ENCODE measurements at places on chromosomes 6 and 20.

DNA sequence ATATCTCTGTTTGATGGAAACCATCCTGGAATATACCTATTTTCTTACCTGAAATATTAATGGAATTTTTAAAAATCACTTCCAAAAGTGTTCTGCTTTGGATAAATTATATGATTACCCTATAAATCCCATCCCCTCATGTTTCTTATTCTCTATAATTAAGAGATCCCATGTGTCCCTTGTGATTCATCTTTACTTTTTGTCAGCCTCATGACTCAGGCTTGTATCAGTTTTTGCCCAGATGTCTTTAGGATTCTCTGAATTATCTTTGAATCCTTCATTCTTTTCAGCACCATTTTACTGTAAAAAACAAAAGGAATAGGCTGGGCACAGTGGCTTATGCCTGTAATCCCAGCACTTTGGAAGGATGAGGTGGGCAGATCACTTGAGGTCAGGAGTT lies 804.5 kb upstream of the CITED2 start:
- no peak for DNase-seq

GRCh38 chr6:36829919-36830544 lies 9.2 kb downstream of the CPNE5 start:
- no peak for DNase-seq

- no peak for DNase-seq
Measured at GRCh38 chr20:46408281-46408731, 1.9 kb upstream of the ELMO2 start.

- DNase-seq, result no peak
Measured at GRCh38 chr20:47066484-47067270, 172.0 kb downstream of the EYA2 start.

GRCh38 chr20:10659651-10660601 lies 13.9 kb downstream of the JAG1 start:
- no peak for DNase-seq

DNA sequence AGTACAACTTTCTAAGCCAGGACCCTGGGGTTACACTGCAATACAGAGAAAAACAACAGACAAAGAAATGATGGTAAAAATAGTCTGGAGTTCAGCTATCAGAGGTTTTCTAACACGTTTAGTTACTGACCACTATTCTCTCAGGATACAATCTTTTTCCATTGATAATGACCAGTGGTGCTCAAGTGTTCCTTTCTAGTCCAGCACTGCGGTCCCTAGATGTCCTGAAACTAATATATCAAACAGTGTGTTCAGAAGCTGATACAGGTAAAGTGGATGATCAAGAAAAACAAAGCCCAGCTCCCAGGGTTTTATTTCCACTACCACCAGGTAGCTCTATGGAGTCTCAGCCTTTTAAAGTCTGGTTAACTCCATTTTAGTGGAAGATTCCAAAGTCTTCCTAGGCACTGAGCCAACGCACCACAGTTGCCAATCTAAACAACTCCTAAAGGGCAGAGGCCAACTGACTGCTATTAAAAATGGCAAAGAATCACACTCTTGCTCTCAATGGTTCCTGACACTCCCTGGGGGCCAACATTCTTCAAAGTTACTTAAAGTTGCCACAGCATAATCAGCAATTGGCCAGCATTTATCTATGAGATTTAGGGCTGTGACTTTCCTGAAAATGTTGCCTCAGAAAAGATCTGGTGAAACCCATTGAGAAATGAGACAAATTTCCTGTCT lies 38.2 kb downstream of the DZANK1 start:
- DNase-seq, result no peak
